Sigmoid colon (tissue), 7 donors: ENCODE measurements at places on chromosomes 7 and 10.

DNA sequence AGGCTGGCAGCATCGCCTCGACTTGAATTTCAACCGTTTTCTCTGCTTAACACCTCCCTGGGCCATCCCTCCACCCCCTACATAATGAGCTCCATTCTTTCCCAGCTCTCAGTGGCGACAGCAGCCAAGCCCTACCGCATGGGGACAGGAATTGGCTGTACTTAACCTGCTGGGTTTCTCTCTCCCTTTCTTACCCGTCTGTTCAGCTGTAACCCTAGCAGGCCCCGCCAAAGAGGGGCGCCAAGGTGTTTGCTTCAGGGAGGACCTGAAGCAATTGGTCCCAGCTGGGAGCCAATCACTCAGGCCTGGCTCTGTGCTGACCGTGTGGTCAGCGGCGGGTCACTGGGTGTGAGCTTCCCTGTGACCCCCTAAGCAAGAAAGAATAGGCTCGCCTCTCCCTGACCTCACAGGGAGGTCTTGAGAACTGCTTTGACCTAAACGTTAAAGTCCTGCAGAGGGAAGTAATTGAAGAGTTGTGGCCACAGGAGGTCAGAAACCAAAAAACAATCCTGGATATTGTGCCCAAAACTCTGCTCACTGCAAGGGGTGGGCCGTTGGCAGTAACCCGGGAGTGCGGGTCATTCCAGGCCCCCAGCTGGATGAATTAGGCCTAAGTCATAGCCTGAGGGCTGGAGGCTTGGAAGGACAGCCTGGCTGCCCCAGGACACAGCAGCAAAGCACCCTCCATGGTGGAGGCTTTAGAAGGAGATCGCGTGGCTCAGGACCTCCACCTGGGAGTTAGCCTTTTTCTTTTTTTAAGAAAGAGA lies 114.6 kb downstream of the ITIH5 start:
- DNase-seq, result no peak

- no peak for DNase-seq
Observed at GRCh38 chr10:3995302-3996210, 210.5 kb upstream of the KLF6 start.

DNA sequence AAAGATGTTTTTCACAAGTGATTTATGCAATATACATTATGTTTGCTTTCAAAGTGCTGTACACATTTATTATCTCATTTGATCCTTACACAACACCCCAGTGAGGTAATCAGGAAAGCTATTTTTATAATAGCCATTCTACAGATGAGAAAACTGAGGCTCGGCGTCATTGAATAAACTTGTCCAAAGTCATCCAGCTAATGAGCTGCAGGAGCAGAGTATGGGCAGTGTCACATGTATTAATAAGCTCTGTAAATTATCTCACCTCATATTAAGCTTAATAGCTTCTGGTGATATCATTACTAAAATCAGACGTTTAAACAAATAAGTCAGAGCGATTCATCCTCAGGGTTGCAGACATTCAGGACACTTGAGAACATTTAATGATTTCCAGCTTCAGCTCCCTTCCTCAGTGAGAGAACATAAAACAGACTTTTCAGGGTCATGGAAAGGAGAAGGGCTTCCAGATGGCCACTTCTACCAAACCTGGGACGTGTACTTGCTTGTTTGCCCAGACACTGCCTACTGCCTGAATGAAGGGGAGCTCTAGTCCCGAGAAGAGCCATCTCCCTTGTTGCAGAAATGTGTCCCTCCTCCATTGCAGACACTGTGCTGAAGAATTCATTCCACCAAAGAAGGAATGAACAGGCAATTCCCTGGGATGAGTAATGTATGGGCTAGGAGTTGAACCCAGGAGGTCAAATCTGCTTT lies 20.5 kb upstream of the FZD1 start:
- DNase-seq, result no peak

GRCh38 chr7:40978047-40978446 lies 724.8 kb downstream of the INHBA start:
- no peak for DNase-seq

DNA sequence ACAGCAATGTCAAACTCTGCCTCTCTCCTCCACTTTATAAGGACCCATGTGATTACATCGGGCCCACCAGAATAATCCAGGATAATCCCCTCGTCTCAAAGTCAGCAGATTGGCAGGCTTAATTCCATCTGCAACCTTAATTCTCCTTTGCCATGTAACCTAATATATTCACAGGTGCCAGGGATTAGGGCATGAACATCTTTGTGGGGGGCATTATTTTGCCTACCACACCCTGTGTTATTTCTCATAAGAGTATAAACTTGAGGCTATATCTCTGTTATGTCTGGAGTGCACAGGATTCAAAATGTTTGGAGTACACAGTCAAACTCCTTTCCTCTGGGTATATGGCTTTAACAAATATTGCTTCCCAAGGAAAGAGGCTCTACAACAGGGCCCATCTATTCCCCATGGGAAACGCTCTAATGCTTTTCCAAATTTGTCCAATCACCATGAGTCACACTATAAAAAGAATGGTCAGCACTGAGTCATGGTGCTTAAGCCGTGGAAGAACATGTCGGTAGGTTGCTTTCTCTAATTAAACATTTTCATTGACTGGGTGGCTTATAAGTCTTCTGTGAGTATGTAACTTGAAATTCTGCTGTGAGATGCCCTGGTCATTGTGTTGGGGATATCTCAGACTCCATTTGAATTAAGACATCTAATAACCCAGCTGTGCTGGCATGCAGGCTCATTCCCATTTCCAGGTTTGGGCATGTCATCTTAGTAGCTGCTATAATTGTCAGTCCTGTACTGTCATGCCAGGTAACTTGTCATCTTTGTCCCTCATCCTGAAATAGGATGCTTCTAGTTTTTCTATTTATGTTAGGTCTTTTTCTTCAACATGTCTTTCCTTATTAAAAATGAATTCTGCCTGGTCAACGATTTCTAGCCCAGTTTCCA lies 11.5 kb upstream of the AKR1B10 start:
- DNase-seq, result no peak

GRCh38 chr10:18879284-18879683 lies 169.3 kb upstream of the MALRD1 start:
- no peak for DNase-seq

DNA sequence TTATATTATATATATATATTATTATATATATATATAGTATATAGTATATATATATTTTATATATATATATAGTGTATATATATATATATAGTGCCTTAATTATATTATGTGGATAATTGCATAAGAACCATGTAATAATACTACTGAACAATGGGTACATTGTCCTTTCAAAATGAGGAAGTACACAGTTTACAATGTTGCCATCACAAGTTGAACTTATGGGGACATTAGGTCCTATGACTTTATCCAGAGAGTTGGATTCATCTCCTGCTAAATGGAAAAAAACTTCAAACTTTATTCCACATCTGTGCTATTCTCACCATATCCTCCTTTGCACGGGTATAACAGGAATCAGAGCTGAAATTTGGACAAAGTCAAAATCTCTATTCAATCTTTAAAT lies 105.0 kb upstream of the AGR3 start:
- no peak for DNase-seq

- DNase-seq, result no peak
Observed at GRCh38 chr7:47071866-47072265, 510.0 kb downstream of the TNS3 start.

DNA sequence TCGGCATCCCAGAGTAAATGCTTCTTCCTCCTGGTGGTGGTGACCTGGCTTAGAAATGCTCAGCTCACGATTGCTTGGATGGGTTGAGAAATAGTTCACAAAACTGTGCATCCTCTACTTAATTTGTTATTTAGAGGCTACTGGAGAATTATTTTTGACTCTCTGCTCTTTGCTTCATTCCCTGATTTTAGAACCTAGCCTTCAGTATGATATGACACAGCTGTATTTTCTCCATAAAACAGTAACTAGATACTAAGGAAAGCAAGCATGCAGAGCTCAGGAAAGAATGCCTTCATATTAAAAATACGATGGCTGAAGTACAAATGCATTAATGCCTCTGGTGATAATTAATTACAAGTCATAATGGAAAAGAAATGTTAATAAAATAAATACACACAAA lies 602.0 kb upstream of the COBL start:
- DNase-seq, result no peak

GRCh38 chr7:90595801-90596670 lies at the start of gene CDK14:
TSS of gene CDK14 (plus strand) at chr7:90596321. CDS start at chr7:90596628, 307 bp downstream.
- DNase-seq, result peak; percentile 90

DNA sequence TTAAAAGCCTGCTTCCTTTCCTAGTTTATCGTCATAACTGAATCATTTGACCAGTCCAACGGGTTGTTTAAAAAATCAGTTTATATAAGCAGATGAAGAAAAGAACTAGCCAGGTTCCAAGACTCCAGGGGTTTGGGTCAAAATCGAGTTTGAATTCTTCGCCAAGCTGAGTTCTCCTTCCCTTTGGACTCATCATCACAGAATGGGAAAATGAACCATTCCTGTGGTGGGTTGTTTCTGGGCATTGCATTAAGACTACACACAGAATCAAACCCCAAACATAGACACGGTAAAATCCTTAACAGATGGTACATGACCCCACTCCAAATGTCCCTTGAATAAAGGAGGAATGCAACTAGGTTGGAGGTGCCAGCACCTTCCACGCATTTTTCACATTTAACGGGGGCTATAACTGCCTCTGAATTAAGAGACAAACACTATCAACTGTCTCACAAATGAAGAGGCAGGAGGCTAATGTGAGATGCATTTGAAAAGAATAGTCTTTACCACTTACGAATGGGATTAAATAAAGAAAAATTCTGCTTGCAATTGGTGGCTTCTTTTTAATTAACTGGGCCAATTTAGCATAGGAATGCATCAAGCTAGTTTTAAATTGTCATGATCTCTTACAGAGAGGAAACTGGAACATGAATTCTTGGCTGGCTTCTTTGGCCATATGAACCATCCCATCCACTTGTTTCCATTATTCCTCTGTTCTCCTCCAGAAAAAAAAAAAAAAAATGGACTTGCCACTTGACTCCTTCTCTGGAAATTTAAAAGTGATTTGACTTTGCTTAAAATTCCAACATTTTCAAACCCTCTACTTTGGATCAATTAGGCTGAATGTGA lies 61.1 kb downstream of the CHST15 start:
- no peak for DNase-seq

DNA sequence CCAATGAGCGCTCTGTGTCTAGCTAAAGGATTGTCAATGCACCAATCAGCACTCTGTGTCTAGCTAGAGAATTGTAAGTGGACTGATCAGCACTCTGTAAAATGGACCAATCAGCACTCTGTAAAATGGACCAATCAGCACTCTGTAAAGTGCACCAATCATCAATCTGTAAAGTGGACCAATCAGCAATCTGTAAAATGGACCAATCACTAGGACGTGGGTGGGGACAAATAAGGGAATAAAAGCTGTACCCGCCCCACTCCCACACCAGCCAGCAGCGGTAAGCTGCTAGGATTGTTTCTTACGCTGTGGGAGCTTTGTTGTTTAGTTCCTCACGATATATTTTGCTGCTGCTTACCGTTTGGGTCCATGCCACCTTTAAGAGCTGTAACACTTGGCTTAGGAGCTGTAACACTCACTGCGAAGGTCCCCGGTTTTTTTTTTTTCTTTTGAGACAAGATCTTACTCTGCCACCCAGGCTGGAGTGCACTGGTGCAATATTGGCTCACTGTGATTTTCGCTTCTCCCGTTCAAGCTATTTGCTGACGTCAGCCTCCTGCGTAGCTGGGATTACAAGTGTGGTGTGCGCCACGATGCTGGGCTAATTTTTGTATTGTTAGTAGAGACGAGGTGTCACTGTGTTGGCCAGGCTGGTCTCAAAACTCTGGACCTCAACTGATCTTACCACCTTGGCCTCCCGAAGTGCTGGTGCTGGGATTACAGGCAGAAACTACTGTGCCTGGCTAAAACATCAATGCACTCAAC lies 184.8 kb downstream of the PTPN20 start:
- no peak for DNase-seq

DNA sequence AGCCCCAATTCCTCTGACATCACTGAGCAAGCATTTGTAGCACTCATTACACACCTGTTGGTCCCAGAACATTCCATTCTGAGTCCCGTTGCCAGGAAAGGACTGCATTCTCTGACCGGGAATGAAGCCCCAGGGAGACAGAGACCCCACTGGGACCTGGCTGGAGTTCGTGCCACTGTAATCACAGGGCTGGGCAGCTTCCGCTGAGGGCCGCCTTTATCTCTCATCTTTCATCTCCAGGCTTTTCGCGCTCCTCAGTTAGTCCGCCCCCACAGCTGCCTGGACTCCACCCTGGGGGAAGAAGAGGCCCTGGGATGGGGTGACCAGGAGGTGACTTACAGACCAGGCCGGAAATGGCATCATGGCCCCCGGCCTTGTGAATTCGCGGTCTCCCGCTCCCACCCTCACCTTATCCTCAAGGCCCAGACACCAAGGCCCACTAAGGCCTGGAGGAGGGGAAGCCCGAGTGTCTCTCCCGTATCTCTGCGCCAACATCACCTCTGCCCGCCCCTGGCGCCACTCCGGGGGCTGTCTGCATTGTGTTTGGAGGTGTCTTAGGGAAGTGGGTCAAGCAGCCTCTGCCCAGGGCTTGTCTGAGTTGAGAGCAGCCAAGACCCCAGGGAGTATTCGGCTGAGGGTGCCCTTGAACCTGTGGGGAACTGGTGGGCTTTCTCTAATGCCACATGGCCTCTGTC lies 75.4 kb downstream of the PROSER2 start:
- peak; percentile 42 for DNase-seq

DNA sequence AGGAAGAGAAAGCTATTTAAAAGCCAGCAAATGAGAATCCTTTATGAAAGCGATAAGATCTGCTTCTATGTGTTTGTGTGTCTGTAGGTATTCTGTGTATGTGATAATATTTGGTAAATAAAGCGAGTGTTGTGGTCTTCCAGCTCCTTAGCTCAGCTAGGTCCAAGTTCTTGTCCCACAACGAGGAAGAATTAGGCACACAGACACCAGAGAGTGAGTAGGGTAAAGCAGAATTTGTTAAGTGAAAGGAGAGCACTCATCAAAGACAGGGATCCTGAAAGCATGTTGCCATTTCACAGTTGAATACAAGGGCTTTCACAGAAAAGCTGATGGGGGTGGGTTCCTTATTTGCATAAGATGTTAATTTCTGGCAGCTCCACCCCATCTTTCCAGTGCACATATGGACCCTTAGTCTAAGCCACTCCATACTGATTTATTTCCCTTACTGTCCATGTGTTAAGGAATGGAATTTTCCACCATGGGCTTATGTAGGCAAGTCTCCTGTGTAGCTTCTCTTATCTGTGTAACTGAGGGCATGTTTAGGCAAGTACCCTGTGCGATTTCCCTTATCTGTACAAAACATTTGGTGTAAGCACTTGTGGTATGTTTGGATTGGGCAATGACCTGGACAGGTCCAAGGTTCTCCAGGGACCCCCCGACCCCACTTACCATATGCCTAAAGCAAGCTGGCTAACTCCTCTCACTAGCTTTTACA lies 165.9 kb upstream of the VIPR2 start:
- no peak for DNase-seq

- DNase-seq, result no peak
Observed at GRCh38 chr7:142523821-142524460, 225.3 kb upstream of the PRSS1 start.

DNA sequence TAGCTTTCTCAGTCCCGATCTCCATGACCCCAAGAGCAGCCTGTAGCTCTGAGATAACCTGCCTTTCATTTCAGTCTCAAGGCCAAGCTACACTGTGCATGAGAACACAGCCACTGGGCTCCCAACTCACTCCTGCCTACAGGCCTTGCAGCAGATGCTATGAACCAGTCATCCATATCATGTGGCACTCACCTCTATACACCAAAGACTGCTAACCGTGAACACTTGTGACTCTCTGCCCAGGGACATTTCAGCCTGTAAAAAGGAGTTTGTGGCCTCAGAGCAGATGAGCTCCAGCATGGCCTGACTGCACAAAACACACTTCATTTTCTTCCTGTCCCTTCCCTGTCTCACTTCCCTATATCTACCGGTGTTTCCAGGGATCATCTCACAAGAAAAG lies 56.9 kb upstream of the NPY start:
- DNase-seq, result no peak

GRCh38 chr10:91104193-91105041 lies 116.0 kb upstream of the PCGF5 start:
- DNase-seq, result no peak
